ENCODE measurements at places on chromosomes 3 and 15. TPM values are rescaled to one million over a fixed set of nuclear protein-coding genes. Genes with fewer than 3 reads are reported as not detected.

The FETUB gene
- not detected for total RNA-seq

The STRIT1 gene
- not detected for total RNA-seq

The SAXO2 gene
- total RNA-seq = 0.44 TPM

The GOLGA8S gene
- 0.15 TPM for total RNA-seq

The IL5RA gene
- total RNA-seq = not detected

The MUC4 gene
- total RNA-seq = not detected

The POTEB3 gene
- total RNA-seq = not detected

The GP5 gene
- 0.17 TPM for total RNA-seq

The BSN gene
- 0.17 TPM for total RNA-seq

The WWTR1 gene
- 33.2 TPM for total RNA-seq

The MAN2C1 gene
- total RNA-seq = 156 TPM

The ZCWPW2 gene
- total RNA-seq = 1.3 TPM
